ENCODE measurements at places on chromosomes 5 and 9.

DNA sequence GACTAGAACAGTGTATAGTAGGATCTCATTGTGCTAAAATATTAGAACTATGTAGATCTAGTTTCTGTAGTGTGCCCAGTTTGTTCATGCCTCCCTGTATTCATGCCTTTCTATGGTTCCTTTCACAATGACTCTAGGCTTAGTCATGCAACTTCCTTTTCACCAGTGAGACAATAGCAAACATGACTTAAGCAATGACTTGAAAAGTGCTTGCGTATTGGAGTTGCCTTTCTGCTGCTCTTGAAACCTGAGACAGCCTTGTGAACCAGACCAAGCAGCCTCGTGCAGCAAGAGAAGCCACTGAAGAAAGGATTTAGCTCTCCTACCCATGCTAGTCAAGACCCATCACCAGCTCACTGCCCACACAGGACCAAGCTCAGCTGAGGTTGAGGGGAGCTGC is 294.5 kb upstream of the TAS2R1 start:
- DNase-seq, result no peak

GRCh38 chr5:74109344-74109743 is 483.3 kb downstream of the ARHGEF28 start:
- no peak for DNase-seq

GRCh38 chr5:10085185-10085584 is 164.5 kb downstream of the ATPSCKMT start:
- no peak for DNase-seq

DNA sequence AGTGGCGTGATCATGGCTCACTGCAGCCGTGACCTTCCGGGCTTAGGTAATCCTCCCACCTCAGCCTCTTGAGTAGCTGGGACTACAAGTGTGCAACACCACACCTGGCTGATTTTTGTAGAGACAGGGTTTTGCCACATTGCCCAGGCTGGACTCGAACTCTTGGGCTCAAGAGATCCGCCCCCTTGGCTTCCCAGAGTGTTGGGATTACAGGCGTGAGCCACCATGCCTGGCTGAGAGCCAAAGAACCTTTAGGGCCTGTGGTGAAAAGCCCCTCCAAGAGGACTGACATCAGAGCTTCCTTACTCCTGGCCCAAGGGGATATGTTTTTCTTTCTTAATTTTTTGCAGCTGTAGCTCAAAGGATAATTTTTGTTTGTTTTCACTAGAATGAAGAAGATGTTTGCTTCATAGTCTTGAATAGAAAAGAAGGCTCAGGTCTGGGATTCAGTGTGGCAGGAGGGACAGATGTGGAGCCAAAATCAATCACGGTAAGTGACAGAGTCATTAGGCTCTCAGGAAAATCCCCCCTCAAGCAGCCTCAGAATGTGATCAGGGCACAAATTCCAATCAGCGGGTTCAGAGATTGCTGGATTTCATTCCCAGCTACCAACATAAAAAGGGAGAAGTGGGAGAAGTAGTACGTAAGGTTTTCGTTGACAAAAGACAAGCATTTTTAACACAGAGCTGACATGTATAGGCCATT is 77.1 kb downstream of the GOLPH3 start:
- DNase-seq, result no peak
